Stimulated activated CD8-positive, alpha-beta memory T cell treated with anti-CD3 and anti-CD28 coated beads, Interleukin-15, amount 100 ng/mL, for 1 hour (primary cell): ENCODE measurements at places on chromosomes 5 and 9.

GRCh38 chr9:130561056-130561455 is 18.3 kb upstream of the FUBP3 start:
- no peak for DNase-seq

- DNase-seq = no peak
Observed at GRCh38 chr9:6759185-6759977, 1.6 kb downstream of the KDM4C start.

GRCh38 chr9:125749951-125750626 is 2.9 kb downstream of the PBX3 start:
- no peak for DNase-seq

DNA sequence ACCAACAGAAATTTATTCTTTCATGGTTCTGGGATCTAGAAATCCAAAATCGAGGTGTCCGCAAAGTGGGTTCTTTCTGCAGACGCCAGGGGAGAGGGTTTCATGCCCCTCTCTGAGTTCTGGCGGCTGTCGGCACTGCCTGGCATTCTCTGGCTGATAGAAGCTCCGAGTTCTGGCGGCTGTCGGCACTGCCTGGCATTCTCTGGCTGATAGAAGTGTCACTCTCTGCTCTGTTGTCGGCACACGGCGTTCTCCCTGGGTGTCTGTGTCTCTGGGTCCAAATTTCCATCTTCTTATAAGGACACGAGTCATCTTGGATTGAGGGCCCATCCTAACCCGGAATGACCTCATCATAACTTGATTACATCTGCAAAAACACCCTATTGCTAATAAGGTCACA is 7.6 kb downstream of the GFI1B start:
- no peak for DNase-seq

DNA sequence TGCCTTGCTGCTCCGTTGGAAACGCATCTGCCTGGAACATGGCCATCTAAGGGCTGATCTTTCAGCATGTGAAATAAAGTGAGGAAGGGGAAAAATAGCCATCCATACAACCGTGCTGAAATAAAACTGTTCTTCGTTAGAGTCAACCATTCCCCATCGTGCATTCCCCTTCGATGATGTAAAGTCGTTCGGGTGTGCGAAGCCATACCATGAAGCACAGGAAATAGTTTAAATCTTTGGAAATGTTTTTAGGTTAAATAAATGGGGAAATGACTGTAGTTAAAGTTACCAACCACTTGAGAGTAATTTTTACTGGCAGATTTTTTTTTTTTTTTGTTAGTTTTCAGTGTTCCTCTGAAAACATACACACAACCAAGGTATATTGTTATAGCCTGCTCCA is 302.5 kb downstream of the SH3GL2 start:
- no peak for DNase-seq

- DNase-seq = no peak
Observed at GRCh38 chr9:107273634-107274033, 9.4 kb upstream of the RAD23B start.

- no peak for DNase-seq
Observed at GRCh38 chr5:114734238-114734637, 372.4 kb downstream of the KCNN2 start.

DNA sequence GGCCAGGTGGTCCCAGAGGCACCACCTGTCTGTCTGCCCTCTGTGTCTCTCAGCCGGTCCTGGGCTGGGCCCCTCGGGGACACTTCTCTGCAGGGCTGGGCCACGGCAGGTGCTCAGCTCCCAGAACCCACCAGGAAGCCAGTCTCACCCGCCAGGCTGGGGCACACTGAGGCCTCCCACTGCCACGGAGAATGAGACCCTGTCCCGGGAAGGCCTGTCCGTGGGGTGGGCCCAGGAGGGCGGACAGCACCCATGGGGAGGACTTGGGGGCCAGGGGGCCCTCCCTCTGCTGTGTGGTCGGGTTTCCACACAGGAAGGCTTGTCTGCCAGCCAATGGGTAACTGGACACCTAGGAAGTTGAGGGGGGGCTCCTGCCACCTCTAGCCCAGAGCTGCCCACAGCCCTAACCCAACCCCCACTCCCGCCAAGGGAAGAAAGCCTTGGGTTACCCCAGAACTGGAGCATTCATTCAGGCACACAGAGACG is 4.1 kb upstream of the TUBB4B start:
- no peak for DNase-seq

DNA sequence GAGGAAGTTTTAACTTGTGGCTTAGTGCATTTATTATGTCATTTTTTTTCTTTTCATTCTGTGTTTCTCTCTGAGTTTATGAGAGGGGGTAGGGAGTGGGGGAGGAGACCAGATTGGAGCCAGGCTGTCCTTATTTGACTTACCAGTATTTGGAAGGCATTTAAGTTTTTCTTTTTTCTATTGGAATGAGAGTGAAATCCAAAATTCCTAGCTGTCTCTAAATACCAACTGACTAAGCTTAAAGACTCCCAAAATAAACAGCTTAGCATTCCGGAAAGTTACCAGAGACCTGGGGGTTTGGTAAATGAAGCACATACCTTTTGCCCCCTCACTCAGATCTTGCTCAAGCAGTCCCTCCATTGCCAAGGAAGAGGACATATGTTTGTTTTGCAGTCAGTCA is 581.9 kb upstream of the BRINP1 start:
- no peak for DNase-seq

DNA sequence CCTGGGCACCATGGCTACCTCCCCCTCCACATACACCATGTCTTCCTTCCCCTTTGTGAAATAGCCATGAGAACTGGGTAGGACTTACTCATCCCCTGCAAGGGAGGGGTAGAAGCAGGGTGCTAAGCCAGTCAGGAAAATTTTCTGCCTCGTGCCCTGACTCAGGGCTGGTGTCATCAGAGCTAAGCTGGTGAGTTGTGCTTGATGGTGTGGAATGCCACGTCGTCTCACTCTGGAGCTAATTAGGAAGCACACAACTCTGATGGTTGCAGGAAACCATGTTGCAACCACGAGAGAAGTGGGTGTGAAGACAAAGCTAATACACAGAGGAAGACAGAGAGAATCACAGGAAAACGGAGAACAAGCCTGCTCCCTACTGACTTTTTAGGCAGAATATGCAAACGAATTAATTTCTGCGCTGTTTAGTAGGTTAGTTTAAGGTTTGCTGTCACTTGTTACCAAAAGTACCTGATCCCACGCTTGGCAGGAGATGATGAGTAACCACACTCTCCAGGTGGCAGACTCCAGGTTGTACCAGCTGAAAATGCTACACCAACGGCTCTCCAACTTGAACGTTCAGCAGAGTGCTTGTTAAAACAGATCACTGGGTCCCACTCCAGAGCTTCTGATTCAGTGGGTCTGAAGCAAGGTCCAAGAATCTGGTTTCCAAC is 54.5 kb downstream of the STK10 start:
- DNase-seq = no peak

- no peak for DNase-seq
Observed at GRCh38 chr9:32866273-32866672, 82.9 kb downstream of the TMEM215 start.

- no peak for DNase-seq
Observed at GRCh38 chr9:110065532-110065931, 142.4 kb downstream of the C9orf152 start.

GRCh38 chr9:3200331-3200774 is 325.4 kb downstream of the RFX3 start:
- DNase-seq = no peak

GRCh38 chr5:118520771-118521415 is 467.5 kb downstream of the DTWD2 start:
- no peak for DNase-seq

DNA sequence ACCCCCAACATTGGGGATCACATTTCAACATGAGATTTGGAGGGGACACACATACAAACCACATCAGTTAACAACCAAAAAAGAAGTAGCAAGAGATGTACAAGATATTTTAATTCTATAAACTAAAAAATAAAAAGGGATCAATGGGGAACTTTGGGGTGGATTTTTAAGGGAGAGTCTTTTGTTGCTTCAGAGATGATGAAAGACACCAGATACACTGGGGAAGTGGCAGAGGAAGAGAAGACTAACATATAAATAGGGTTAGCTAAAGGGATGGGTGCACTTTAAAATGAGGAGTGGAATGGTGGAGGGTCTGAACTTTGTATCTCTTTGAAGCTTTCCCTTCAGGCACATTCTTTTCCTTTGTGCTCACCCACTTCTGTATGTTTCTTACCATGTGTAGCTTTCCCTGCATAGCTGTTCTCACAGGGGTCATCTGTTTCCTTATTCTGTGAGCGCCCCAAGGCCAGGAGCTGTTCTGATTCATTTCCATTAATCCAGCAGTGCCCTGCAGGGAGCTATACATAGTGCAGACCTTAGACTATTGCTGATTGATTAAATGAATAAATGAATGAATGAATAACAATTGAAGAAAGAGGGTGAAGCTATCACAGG is 531.6 kb upstream of the KLF4 start:
- DNase-seq = no peak

DNA sequence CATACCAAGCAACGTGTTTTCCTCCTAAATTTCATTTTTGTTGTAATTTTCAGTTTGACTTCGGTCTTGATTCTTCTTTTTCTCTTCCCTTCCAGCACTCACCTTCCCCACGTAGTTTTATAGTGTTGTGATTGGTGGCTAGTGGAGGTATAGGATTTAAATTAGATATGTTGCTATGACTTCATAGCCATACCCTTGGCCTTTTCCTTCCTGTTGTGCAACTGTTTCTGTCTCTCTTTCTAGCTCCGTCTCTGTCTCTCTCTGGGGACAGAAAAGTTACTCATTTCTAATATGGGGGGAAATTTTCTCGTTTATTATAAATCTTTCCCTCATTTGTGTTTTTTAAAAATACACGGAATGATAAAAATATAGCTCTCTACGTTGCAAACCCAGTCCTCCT is 20.6 kb upstream of the C5orf24 start:
- no peak for DNase-seq

DNA sequence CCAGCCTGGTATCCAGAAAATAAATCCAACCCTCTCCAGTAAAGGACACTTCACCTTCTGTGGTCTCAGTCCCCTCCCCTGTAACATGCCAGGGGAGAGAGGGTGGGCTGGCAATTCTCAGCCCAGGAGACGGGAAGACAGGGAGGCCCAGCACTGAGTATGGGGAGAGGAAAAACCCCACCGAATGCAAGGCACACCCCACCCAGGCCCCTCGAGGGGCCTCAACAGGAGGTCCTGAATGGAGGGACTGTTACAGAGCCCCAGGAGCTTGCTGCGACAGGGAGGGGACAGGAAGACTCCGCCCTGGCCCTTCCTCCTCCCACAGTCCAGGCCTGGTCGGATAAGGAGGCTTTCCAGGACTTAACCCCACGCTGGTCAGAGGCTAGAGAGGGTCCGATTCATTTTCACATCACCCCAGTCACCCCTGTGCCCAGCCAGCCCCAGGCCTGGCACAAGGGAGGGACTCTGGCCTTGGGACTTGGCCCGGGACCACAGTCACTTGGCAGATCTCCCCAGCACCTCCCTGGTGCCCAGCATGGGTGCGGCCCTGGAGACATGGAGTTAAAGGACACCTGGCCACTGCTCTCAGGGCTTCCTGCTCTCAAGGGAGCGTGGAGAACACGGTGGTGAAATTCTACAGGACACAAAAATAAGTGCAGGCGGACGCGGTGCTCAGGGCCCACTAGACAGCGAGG is 44.9 kb upstream of the STXBP1 start:
- DNase-seq = no peak

GRCh38 chr5:163649514-163649913 is 144.1 kb downstream of the MAT2B start:
- no peak for DNase-seq

GRCh38 chr9:90504486-90504885 is 138.1 kb downstream of the DIRAS2 start:
- no peak for DNase-seq

DNA sequence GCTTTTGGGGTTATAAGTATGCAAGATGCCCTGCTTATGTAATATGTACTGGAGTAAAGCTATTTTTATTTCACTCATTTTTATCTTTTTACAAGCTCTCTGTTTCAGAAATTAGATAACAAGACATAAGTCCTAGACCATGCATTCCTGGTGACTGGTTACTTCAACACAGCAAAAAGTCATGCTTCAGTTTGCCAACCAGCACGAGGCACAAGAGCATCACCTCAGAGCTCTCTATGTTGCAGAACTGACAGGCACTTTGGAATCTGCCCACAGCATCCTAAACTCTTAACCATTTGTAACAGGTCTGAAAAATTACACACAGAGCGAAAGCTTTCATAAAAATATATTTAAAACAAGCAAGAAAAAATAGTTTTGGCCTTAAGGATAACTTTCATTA is 112.8 kb downstream of the MARCHF11 start:
- no peak for DNase-seq

- DNase-seq = no peak
Observed at GRCh38 chr9:20702570-20702969, 18.5 kb downstream of the FOCAD start.

GRCh38 chr5:14003936-14004335 is 59.4 kb upstream of the DNAH5 start:
- no peak for DNase-seq

GRCh38 chr5:58475404-58475803 is 15.5 kb upstream of the PLK2 start:
- DNase-seq = no peak

- DNase-seq = no peak
Observed at GRCh38 chr9:136820971-136821825, 13.4 kb downstream of the RABL6 start.

DNA sequence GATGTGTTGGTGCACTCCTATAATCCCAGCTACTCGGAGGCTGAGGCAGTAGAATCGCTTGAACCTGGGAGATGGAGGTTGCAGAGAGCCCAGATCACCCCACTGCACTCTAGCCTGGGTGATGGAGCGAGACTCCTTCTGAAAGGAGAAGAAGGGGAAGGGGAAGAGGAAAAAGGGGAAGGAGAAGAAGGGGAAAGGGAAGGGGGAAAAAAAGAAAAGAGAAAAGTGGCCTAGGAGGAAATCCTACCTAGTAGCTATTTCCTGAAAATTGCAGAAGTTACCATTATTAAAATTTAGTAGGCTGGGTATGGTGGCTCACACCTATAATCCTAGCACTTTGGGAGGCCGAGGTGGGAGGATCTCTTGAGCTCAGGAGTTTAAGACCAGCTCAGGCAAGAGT is 67.4 kb downstream of the ARRDC3 start:
- DNase-seq = no peak

- no peak for DNase-seq
Observed at GRCh38 chr5:142342128-142342981, 17.5 kb upstream of the SPRY4 start.

DNA sequence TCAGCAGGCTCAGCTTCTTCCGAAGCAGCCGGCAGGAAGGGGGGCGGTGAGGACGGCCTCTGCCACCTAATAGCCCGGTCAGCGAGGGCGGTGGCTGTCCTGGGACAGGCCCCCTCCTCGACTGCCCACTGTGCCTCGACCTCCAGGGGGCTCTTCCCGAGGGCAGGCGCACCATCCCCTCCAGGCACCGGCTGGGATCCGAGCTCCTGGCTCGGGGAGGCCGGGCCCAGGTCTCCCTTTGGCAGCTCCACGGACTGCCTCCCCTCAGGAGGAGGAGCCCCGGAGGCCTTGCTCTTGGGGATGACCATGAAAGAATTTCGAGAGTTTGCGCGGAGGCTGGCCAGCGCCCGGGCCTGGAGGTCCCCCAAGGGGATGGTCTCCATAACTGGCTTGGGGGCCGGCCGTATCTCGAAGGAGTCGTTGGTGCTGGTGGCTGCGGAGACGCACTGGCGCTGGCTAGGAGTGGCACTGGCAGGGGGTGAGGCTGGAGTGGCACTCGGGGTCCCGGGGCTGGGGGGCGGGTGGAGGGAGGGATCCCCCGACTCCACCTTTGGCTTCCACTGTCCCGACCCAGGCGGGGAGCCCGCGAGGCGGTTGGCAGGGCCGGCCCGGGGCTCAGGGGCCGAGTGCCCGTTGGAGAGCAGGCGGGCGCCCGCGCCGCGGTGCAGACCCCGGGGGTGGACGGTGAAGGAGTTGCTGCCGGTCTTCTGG is 975 bp downstream of the TPRN start:
- no peak for DNase-seq

- no peak for DNase-seq
Observed at GRCh38 chr9:136784249-136784996, 6.7 kb upstream of the TMEM141 start.
